Activated T-cell treated with anti-CD3 and anti-CD28 coated beads for 1 hour (primary cell): ENCODE measurements at places on chromosomes 6 and 20.

DNA sequence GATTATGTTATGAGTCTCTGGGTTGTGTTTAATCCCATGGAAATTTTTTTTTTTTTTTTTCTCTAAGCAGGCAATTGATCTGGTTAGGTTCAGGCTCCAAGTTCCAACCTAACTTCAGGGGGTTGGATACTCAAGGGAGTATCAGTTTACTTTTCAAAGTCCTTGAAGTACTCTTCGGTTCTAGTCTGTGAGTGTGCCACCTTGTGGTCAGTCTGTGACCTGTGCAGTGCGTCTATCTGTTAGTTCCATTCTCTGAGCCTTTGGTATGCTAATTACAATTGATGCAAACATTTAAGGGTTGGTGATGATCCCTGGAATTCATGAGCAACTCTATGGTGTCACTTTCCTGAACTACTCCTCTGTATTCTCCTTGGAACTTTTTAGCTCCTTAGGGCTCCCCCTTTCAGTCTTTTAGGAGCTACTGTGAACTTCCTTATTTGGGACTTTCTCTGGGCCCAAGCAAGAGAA lies 342.0 kb downstream of the SOX4 start:
- DNase-seq, result no peak

- no peak for DNase-seq
Measured at GRCh38 chr6:161029195-161029809, 37.7 kb downstream of the MAP3K4 start.

DNA sequence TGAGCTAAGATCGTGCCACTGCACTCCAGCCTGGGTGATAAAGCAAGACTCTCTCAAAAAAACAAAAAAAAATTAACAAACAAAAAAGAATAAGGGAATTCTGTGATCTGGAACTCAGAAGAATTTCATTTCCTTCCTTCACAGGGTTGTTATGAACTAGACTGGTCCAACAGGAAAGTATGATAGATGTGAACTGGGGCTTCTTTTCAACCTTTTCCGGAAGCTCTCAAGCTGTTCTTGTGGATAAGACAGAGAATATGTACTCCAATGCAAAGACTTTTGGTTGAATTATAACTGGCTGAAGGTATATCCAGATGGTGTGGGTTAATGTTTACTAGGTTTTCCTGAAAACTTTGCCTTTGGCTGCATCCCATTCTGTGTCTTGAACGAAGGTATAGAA lies 5.3 kb downstream of the RNF8 start:
- DNase-seq, result no peak

- DNase-seq, result no peak
Measured at GRCh38 chr6:20997143-20997769, 463.0 kb downstream of the CDKAL1 start.

- no peak for DNase-seq
Measured at GRCh38 chr6:109672175-109672574, 18.8 kb downstream of the AK9 start.
